ENCODE measurements at places on chromosomes 3 and 15.

DNA sequence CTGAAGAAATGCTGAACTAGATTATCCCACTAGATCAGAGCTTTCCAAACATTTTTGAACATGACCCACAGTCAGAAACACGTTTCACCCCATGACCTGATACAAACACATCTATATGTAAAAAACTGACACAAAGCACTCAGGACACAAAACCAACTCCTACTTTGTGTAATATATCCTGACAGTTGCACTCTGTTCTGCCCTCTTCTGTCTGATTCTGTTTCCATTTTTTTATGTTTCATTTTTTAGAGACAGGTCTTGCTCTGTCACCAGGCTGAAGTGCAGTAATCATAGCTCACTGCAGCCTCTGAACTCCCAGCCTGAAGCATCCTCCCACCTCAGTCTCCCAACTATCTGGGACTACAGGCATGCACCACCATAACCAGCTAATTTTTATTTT, 15.8 kb upstream of the RFTN1 start:
- DNase-seq = no peak

DNA sequence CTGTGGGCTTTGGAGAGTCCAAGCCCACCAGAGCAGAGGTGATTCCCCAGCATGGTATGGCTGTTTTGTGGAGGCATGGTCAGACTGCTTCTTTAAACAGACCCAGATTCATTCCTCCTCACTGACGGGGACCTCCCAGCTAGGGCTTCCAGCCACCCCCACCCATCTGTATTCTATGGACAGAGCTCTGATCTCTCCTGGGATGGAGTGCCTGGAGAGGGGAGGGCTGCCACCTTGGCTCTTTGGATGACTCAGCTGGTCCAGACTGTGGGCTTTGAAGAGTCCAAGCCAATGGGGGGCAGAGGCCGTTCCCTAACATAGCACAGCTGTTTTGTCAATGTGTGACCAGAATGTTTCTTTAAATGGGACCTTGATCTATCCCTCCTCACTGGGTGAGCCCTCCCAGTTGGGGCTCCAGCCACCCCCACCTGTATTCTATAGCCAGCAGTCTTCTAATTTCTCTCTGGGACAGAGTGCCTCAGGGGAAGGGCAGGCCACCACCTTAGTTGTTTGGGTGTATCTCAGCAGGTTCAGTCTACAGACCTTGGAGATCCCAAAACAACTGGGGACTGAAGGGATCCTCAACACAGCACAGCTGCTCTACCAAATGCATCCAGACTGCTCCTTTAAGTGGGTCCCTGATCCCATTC, 122.0 kb upstream of the OSTN start:
- no peak for DNase-seq

- no peak for DNase-seq
These were observed 7.6 kb upstream of the TRH start for GRCh38 chr3:129966876-129967275.

DNA sequence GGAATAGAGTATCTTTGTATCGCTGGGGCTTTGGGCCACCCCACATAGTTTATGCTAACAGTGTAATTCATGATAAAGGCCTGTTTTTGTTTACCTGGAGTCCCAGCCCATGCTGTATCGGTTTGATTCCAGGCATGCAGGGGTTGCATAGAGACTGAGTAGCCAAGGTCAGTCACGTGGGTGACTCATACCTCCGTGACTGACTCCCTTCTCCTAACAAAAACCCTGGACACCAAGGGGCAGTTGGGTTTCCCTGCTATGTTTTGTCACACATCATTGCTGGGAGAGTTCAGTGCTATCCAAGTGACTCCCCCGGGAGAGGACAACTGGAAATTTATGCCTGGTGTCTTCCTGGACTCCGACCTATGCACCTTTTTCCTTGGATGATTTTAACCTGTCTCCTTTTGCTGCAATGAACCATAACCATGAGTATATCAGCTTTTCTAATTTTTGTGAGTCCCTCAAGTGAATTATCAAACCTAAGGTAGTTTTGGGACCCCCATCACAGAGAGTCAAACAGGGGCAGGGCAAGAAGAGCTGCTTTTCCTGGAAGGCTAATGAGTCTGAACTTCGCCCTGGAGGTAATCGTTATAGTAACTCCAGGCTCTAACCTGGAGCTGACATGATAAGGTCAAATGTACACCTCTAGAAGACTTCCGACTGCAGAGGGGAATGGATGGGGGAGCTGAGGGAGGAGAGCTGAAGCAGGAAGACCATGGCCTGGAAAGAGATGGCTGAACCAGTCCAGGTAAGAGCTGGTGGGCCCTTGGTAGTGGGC, 57.0 kb downstream of the SRGAP3 start:
- no peak for DNase-seq

- no peak for DNase-seq
These were observed 12.1 kb downstream of the IQGAP1 start for GRCh38 chr15:90400005-90400758.

DNA sequence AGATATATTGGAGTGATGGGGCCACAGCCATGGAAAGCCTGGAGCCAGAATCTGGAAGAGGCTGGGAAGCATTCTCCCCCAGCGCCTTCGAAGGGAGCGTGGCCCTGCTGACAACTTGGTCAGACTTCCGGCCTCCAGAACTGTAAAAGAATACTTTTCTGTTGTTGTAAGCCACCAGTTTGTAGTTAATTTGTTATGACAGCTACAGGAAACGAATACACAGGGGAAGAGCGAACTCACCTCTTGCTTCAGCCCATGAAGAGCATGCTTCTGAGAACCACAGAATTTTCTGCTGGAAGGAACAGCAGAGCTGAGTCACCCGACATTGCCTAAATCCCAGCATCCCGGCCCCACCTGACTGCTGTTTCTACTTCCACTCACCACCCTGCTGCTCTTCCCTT, 501.7 kb downstream of the SHQ1 start:
- DNase-seq = no peak

- no peak for DNase-seq
These were observed 100.8 kb downstream of the SLCO3A1 start for GRCh38 chr15:91954292-91954691.

GRCh38 chr15:27248251-27248650, 277.3 kb downstream of the GABRG3 start:
- no peak for DNase-seq
